AG04450 (cell line): ENCODE measurements at places on chromosomes 4 and X. TPM values are rescaled to one million over a fixed set of nuclear protein-coding genes. Genes with fewer than 3 reads are reported as not detected.

GRCh38 chrX:48492293-48492910, 16.4 kb upstream of the PORCN start:
- DNase-seq: no peak

GRCh38 chr4:127162741-127163140, 470.0 kb upstream of the INTU start:
- DNase-seq: peak; percentile 52

GRCh38 chr4:168558599-168558998, 61.7 kb downstream of the PALLD start:
- no peak for DNase-seq

DNA sequence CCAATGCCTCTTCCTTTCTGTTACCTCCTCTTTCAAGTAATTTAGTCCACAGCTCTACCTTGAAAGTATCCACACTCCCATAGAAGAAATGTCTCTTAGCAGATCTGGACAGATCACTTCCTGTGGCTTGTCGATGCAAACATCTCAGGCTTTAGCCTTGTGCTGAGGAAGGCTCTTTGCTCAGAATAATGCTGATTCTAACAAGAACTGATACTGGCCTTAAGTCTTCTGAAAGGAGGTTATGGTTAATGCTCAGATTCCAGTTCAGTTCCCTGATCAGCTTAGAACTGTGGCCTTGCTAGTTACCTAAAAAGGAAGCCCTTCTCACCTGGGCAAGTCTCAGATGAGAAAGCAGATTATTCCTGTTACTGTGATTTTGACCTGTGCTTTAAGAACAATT, 230.1 kb upstream of the FAT4 start:
- no peak for DNase-seq

DCHS2 gene
- polyA plus RNA-seq: not detected in 2 replicates

DNA sequence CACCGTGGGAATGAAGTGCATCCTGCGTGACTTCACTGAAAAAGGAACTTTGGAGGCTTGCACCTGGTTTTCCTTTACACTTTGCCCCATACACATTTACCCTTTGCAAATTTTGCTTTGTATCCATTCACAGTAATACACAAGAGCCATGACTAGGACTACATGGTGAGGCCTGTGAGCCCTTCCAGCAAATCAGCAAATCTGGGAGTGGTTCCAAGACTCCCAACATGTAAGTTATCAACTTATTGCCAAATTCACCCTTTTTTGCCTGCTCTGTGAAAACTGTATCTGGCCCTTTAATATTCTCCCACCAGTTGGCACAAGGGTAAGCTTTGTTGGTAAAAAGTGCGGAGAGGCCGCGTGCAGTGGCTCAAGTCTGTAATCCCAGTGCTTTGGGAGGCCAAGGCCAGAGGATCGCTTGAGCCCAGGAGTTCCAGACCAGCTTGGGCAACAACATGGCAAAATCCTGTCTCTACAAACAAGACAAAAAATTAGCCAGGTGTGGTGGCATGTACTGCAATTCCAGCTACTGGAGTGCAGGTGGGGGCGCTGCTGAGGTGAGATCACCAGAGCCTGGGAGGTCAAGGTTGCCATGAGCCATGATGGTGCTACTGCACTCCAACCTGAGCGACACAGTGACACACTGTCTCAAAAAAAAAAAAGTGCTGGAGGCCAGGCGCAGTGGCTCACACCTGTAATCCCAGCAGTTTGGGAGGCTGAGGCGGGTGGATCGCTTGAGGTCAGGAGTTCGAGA, 5.0 kb downstream of the PRMT9 start:
- no peak for DNase-seq

- DNase-seq: no peak
These were observed 677 bp upstream of the CENPC start for GRCh38 chr4:67546004-67546356.

YIPF7 gene
- not detected in 2 replicates for polyA plus RNA-seq

CXCL3 gene
- 0.43 and 0.74 TPM in 2 replicates for polyA plus RNA-seq

FAM47C gene
- polyA plus RNA-seq: not detected in 2 replicates
